Foreskin keratinocyte (primary cell): ENCODE measurements at places on chromosomes 12 and 14. TPM values are rescaled to one million over a fixed set of nuclear protein-coding genes. Genes with fewer than 3 reads are reported as not detected.

The KRT5 gene
- total RNA-seq: 14,096 and 16,153 TPM in 2 replicates

- no peak for DNase-seq
These were observed 921.8 kb downstream of the VRK1 start for GRCh38 chr14:97718886-97719442.

The PAPOLA gene
- 129 and 138 TPM in 2 replicates for total RNA-seq

- no peak for DNase-seq
These were observed 173.3 kb downstream of the ANO2 start for GRCh38 chr12:5771756-5772155.

- no peak for DNase-seq
These were observed 381.7 kb upstream of the CCDC196 start for GRCh38 chr14:66104486-66104885.

DNA sequence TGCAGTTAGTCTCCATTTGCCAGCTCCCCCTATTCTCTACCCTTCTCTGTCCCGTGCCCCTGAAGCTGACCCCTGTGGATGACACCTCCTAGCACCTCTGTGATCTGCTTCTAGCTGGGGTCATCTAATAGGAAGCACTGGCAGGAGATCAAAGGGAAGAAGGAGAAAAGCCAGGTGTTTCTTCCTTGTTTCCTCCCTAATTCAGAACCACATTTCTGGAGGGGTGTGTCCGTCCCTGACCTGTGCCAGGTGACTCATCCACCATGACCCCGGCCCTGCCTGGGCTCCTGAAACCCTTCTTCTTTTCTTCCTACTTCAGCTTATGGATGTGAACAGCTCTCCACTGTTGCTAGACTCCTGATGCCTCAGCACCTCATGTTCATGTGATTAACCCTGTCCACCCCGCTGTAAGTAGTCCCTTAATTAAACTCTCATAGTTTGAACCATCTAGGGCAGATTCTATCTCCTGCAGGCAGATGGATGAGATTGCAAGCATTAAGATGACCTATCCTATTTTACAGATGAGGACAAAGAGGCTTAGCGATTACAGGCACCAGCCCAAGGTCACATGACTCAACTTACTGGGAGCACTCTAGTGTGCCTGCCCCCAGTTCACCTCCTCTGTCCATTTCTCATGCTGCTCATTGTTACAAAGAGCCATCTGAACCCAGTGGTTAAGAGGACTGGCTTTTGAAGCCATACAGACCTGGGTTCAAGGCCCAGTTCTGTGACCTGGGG is 770.5 kb downstream of the MED13L start:
- no peak for DNase-seq

The DTD2 gene
- total RNA-seq: 26.2 and 32.1 TPM in 2 replicates

GRCh38 chr14:75515629-75515996 is 6.7 kb upstream of the BATF start:
- DNase-seq: no peak

GRCh38 chr14:98592611-98593170 is 679.3 kb downstream of the BCL11B start:
- DNase-seq: no peak

DNA sequence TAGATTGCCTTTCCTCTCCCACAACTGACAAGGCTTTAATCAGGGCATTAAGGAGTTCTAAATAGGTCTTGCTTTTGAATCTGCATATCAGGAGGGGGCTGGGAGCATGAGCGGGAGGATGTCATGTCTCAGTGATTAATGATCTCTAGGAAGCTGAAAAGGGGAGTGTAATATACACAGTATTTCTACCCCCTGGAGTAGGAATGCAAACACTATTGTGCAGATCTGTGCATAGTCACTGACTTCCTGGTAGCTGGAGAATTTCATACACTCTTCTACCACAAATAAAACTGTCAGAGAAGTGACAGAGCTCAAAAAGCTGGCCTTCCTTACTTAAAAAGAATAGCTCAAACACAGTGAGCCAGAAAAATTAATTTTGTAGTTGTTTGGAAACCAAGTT is 65.8 kb downstream of the RIC8B start:
- peak; percentile 2 for DNase-seq

The DDX11 gene
- 33.9 and 35.7 TPM in 2 replicates for total RNA-seq

DNA sequence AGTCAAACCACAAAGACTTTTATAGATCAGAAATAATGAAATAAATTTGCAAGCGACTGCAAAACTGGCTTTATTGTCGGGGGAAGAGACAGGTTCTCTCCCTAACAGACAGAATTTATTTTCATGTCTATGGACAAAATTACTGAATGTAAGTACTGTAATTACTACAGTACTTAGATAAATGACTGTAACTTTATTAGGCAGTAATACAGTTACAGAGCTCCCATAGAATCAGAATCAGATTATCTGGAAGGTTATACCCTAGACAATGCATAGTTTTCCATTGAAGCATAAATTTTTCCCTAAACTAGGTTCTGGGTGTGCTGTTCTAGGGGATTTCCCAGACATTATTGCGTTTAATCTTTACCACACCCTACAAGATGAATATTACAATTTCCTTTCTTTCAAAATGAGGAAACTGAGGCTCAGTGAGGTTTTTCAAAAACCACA is 114.2 kb downstream of the C12orf75 start:
- DNase-seq: peak; percentile 85

GRCh38 chr12:70045514-70045913 is 197.7 kb upstream of the CNOT2 start:
- DNase-seq: peak; percentile 55

GRCh38 chr12:22334410-22335100 is at the start of gene ST8SIA1:
TSS of gene ST8SIA1 (minus strand) at chr12:22334707. CDS start at chr12:22334232, 475 bp downstream.
- no peak for DNase-seq

The RNASE7 gene
- total RNA-seq: 10.5 and 17.1 TPM in 2 replicates

GRCh38 chr12:114361545-114361944 is 44.4 kb downstream of the TBX5 start:
- DNase-seq: no peak

The MAP1LC3B2 gene
- 0.54 and 1.1 TPM in 2 replicates for total RNA-seq

DNA sequence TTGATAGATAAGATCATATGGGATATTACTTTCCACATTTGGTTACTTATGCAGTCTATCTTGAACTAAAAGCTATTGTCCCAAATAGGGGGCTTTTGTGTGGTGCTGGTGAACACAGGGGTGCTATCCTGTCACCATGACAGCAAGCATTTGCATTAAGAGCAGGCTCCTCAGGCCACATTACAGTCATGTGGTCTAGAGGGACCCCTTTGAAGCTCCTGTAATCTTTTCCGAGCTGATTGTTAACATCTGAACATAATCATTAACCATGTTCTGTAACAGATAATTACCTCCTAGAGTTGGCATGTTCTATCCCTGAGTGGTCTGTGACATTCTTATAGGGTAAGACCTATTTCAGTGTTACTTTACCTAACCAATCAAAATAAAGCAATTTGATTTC is 178.8 kb downstream of the KTN1 start:
- no peak for DNase-seq

GRCh38 chr12:24696800-24697199 is 252.1 kb downstream of the BCAT1 start:
- DNase-seq: no peak

GRCh38 chr12:46265102-46265501 is 3.7 kb downstream of the SLC38A1 start:
- DNase-seq: no peak

DNA sequence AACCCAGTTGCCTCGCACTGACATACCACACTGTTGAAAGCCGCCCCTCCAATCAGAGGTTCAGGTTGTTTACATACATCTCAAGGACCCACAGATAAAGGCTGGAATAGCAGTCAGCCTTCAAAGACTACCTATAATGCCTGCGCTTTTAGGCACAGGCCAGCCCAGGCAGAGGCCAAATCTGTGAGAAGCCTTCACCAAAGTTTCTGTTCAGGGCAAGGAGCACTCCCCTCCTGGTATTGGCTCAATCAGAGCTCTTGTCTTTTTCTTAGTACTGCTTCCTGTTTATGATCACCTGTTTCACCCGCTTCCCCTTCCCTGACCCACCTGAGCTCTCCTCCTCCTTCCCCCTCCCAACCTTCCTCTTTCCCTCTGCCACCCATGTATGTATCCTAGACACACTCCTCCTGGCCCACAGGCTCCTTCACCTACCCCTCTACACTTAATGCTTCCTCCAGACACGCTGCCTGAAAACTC is 34.8 kb downstream of the DUSP16 start:
- no peak for DNase-seq

The IQSEC3 gene
- total RNA-seq: not detected in 2 replicates

The NTN4 gene
- total RNA-seq: 8.9 and 9.5 TPM in 2 replicates

The TOMM20L gene
- not detected in 2 replicates for total RNA-seq

DNA sequence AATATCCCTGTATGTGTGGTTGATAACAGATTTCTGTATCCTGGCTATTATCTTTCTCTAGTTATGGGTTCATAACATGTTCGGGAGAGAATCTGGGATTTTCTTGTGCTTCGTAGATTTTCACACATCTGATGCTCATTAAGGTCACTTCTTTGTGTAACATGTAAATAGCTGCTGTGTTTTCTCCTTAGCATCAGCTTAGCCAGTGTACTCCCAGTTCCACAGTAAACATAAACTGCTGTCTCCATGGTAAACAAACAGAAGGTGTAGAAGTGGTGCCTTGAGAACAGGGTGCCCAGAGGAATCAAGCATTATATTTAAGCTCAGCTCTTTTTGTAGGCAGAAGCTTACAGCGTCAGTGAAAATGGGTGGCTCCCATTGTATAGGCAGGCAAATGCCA is 88.0 kb downstream of the ANO6 start:
- no peak for DNase-seq

- no peak for DNase-seq
These were observed 6.5 kb downstream of the CLMN start for GRCh38 chr14:95313190-95313589.

DNA sequence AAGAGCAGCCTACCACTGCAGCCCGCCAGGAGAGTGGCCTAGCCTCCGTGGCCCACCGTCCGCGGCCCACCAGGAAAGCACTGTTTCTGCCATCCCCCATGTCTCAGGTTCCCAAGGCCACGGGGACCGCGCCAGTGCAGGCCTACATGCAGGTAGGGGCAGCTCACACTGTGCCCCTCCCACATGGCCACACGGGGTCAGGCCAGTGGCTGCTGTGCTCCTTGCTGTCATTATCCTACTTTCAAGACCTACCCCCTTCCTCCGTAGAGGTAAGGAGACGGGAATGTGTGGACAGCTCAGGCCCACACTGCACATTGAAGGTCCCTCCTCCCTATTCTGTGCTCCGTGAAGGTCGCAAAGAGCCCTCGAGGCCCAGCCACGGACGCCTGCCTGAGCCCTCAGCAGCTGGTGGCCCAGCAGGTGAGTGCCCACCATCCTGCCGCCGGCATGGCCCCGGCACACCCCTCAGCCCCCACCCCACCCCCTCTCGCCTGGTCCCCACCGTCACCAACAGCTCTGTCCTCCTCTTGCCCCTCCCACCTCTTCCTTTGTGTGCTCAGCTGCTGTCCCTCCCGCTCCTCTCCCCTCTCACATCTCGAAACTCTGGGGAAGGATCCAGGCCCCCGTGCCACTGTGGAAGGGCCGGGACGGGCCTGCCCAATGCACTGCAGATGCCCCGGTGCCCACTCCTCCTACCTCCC is 10.0 kb downstream of the DDX51 start:
- no peak for DNase-seq

GRCh38 chr14:64974563-64974962 is 2.4 kb upstream of the RAB15 start:
- no peak for DNase-seq

- no peak for DNase-seq
These were observed 2.6 kb downstream of the PLA2G1B start for GRCh38 chr12:120324841-120325417.

- DNase-seq: no peak
These were observed 13.9 kb upstream of the PUS1 start for GRCh38 chr12:131915000-131915689.

GRCh38 chr12:3745152-3745551 is 7.8 kb downstream of the CRACR2A start:
- no peak for DNase-seq

GRCh38 chr12:102051431-102051965 is 10.3 kb downstream of the WASHC3 start:
- DNase-seq: no peak

GRCh38 chr12:63820427-63820826 is 24.1 kb upstream of the SRGAP1 start:
- no peak for DNase-seq

DNA sequence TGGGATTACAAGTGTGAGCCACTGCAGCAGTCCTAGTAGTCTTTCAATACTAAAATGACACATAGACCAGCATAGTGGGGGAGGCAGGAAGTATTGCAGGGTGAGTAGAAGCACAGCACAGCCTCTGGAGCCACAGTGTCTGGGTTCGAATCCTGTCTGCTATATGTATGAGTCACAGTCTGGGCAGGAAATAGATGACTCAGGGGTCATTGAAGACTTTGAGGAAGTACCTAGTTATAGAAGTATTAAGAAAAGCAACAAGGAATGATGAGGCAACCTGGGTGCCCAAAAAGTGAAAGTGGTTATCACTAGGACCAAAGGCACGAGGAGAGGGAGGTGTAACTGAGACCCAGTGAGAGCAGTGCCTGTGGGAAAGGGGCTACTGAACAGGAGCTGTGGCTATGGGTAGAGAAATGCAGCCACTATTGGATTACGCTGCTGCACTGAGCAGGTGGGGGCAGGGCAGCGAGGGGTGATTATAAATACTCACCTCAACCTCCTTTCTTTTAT is 124.0 kb downstream of the PDE3A start:
- DNase-seq: peak; percentile 1

GRCh38 chr14:68631394-68632053 is 161.3 kb downstream of the ZFP36L1 start:
- no peak for DNase-seq

DNA sequence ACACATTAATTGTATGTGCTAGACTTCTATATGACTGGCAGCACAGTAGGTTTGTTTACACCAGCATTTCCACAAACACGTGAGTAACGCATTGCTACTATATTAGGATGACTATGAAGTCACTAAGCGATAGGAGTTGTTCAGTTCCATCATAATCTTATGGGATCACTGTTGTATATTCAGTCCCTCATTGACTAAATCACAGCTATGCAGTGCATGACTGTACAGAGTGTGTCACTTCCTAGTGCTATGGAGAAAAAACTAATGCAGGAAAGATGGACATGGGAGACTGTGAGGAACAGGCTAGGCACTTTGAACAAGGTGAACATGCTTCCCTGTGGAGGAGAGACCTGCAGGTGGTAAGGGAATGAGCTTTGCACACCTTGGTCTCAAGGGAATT is 259.8 kb downstream of the NUAK1 start:
- no peak for DNase-seq

DNA sequence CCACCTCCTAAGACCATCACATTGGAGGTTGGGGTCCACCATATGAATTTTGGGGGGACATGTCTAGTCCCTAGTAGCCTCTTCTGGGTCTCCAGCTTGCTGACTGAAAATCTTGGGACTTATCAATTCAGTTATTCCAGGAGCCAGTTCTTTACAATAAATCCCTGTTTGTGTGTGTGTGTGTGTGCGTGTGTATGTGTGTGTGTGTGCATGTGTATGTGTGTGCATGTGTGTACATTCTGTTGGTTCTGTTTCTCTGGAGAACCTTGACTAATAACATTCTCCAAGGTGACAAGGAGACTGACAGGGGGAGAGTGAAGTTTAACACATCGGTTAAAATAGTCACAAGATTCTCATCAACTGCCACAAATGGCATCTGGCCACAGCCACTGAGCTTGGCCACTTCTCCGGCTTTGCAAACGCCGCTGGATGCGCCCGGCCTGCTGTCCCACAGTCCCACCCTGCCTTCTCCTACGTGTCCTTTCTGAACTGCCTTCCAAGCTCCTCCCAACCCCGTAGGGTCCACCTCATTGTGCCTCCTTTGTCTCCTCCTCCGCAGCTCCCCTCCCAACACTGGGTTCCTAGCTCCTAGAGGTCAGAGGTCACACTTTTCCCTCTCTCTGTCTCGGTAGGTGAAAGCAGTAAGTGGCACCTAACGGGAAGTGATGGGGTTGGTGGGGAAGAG is 88.1 kb upstream of the DIO3 start:
- DNase-seq: no peak

GRCh38 chr14:100777818-100778525 is 47.9 kb upstream of the MEG3 start:
- DNase-seq: no peak

GRCh38 chr12:53179687-53180219 is 769 bp upstream of the ZNF740 start:
- DNase-seq: peak; percentile 39
